Astrocyte of the spinal cord (primary cell): ENCODE measurements at places on chromosomes 16 and 17.
A peak's percentile ranks its signal among the peaks of the same experiment; 100 is the strongest.

DNA sequence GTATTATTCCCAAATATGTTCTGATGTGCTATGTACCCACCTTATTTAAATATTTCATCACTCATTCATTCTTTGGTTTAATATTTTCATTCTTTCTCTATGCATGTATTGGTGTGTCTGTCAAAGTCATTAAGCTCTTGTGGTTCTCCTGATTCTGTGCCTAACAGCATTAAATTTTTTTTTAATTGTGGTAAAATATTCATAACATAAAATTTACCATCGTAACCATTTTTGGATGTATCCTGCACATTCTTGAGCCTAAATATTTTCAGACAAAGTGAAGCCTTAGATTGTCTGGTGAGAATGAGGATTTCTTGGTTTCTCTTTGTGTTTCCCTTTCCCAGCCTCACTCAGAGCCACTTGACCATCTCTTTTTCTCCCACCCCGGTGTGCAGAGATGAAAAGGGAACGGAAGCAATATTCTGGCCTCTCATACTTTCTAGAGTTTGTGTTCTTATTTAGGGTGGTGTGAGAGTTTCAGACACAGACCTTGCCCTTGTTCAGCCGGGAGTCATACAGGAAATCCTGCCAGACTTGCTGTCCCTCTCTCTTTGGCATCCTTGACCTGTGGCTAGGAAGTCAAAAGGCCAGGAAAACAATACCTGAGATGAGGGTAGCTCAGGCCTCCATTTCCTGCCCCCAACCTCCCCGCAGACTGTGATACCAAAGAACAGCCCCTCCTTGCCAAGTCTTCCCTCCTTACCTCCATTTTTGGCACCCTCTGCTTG, 4.9 kb downstream of the CCL5 start:
- DNase-seq = no peak

- DNase-seq = no peak
These were observed 269.3 kb upstream of the TBX2 start for GRCh38 chr17:61130330-61130729.

GRCh38 chr17:7750321-7750821, 32.8 kb downstream of the DNAH2 start:
- peak; percentile 90 for DNase-seq

DNA sequence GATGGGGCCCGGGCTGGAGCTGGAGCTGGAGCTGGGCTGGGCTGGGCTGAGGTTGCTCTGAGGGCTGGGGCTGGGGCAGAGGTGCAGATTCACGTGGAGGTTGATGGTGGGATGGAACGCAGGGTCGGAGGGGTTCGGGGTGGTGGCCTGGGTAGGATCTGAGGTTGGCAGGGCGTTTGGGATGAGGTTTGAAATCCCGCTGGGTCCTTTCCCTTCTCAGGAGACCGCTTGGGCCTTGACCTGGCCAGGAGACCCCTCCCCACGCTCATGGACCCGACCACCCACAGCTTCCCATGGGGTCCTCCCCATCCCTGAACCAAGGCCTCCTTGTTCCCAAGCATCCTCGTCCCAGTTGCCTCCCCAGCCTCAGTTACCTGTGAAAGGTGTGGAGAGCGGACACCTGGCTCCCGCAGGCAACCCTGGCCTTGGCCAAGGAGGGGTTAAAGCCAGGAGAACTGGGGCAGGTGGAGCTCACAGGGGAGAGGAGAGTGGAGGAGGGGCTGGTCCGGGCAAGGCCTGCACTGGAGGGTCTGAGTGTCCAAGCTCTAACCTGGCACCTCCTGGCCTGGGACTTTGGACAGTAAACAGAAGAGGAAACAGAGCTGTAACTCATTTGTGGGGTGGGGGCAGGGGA, at the start of gene ASGR2:
Gene ASGR2, minus strand, starts transcription at position 582 of the 634 bp plus-strand sequence. CDS start 582 bp downstream, outside the sequence.
- no peak for DNase-seq

- no peak for DNase-seq
These were observed 11.9 kb upstream of the ASGR1 start for GRCh38 chr17:7191069-7191468.

- DNase-seq = peak; percentile 83
These were observed 62.6 kb downstream of the TUBD1 start for GRCh38 chr17:59830007-59830630.

GRCh38 chr16:81469710-81470535, 25.3 kb downstream of the CMIP start:
- DNase-seq = peak; percentile 44

DNA sequence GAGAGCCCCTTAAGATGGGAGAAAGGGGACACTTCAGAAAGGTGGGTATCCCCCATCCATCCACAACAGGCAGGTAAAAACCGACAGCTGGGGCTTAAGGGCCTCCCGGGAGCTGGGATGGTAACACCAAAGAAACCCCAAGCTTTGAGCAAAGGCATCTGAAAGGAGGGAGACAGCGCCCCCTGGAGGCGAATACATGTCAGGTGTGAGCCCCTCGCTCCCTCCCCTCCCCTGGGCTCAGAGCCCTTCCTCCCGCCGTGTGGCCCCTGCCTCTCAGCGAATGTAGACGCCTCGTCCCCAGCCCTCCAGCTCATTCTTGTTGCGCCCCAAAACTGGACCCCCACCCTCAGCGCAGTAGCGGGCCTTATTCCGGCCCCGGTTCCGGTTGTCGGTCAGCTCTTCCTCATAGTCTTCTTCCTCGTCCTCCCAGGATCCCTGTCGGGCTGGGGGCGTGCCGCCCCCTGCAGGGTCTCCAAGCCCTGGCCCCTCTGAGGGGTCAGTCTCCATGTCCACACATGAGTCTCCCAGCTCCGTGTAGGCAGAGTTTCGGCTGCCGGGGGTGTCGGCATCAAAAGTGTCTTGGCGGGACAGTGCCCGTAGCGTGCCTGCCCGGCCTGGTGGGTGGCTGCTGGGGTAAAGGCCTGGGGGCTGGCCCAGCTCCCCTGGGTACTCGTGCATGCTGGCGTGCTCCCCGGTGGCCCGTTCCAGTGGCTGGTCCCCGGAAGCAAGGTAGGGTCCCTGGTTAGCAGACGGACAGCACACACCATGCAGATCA, 9.1 kb upstream of the ARL5C start:
- peak; percentile 49 for DNase-seq

DNA sequence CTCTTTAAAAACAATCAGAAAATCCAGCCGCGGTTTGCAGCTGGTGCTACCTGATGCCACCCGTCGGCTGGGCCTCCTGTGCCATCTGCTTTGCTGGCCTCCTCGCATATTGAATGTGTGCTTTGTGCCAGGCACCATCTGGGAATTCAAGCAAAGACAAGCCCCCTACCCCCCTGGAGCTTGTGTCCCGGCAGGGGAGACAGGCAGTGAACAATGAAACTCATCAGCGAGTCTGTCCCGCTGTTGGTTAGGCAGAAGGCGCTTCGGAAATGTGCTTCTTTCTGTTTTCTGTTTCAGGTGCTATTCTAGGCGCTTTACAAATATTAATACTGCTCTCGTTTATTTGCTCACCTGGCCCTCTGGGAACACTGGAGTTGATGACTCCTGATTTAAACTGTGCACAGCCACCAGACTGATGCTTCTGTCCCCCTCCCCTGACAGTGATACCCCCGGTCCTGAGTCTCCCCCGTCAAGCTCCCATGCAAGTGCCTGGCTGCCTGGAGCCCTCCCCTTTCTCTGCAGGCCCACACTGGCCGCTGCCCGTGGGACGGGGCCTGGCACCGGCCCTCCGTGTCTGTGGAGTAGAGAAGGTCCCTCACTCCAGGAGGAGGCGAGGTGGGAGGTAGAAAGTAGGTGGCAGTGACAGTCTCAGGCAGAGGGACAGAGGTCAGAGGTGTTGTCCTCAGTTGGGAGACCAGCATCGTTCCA, 126.1 kb upstream of the PLCG2 start:
- no peak for DNase-seq

GRCh38 chr17:76154292-76154691, 13.2 kb upstream of the FOXJ1 start:
- no peak for DNase-seq

- no peak for DNase-seq
These were observed 11.2 kb downstream of the PIK3R5 start for GRCh38 chr17:8954339-8954738.

- no peak for DNase-seq
These were observed 87.7 kb downstream of the RMI2 start for GRCh38 chr16:11432856-11433395.

DNA sequence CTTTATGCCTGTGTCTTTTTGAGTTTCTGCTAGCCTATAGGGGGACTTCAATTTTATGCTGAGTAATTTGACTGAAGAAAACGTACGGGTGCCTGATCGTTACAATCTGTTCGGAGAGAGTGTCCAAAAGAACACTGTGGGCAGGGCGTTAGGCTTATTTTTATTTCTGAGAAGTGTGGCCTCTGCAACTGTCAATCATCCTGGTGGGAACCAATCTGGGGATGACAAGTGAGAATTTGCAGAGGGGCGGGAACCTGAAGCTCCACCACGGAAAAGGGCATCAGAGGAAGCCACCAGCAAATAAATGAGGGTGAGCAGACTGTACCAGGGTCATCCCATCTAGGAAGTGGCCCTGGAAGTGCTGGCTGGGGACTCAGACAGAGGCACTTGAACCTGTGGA, 12.0 kb upstream of the CDYL2 start:
- no peak for DNase-seq

- DNase-seq = peak; percentile 84
These were observed 6.6 kb downstream of the CDC42EP4 start for GRCh38 chr17:73304971-73305812.

DNA sequence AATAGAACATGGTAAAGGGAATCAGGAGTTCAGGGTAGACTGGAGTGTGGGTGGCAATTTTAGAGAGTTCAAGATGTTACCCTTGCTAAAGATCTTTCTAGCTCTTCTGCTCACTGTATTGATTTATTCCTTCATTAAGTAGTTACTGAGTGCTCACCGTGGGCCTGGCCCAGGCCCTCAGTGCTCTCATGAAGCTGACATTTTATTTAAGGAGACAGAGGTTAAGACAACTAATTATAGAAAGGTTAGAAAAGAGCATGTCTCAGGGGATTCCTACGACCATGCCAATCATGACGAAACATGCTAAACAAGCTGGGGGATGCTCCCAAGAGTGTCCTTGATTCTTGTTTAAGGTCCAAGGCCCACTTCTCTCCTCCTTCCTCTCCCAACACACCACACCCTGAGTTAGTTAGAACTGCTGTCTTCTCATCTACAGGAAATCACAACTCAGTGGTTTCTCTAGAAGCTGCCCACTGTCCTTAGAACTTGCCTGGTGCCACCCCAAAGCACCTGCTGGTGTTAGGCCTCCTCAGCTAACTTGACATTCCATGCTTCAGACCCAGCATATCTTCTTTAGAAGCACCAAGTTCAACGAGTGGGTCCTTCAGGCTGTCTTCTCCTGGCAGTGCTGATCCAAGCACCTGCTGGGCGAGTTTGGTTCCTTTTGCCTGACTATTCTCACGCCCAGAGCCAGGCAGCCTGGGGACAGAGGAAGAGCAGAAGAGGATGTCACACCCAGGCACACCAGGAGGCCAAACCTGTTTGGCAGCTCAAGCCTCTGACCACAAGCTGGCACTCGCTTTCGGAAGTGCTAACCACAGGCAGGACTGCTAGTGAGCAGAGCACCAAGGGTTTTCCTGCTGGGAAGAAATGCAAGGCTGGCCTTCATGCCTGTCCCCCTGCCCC, 79.0 kb downstream of the GAS7 start:
- no peak for DNase-seq

GRCh38 chr16:68776821-68777485, 39.9 kb downstream of the CDH1 start:
- peak; percentile 47 for DNase-seq

- no peak for DNase-seq
These were observed 7.1 kb upstream of the MVD start for GRCh38 chr16:88669980-88670379.

DNA sequence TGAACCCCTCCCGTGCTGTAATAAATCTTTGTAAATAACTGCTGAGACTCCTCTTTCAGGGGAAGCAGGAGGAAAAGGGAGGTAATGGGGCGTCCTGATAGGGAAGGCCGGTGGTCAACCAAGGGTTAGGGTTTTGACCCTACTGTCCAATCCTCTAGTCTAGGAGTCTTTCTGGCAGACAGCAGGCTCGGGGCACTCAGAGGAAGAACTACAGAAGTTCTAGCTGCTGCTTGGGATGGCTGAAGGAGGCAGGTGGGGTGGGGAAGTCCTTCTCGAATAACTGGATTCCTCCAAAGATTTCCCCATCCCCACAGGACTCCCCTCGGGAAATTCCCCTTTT, 387 bp upstream of the STARD3 start:
- DNase-seq = peak; percentile 29

DNA sequence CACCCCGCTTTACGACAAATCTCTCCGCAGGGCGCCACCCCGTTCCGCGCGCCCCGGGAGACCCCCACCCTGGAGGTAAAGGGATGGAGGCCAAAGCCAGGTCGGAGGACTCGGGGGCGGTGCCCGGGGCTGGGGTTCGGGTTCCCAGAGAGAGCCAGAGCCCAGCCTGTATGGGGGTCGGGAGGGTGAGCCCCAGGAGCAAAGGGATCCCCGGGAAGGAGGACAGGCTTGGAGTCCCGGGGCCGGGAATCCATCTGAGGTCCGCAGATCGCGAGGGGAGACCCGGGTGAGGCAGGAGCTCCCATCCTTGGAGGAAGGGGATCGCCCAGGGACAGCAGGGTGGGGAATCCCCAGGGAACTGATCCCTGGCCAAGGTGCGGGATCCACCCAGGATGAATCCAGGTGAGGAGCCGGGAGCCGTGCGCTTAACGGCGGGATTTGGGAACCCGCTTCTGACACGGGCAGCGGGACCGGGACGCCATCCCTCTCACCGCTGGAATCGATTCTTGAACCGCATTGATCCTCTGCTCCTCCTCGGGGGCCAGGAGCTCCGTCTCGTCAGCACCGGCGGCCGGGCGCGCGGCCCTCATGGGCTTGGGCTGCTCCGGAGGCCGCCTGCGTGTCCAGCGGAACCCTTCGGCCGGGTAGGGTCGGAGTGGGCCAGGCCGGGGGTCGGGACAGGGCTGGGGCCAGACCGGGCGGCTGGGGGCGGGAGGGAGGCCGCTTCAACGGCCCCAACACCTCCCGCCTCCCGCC, at the start of gene MMD:
Gene MMD, minus strand, starts transcription at position 657 of the 756 bp plus-strand sequence. Its CDS starts 140 bp downstream, at position 517.
- DNase-seq = no peak

DNA sequence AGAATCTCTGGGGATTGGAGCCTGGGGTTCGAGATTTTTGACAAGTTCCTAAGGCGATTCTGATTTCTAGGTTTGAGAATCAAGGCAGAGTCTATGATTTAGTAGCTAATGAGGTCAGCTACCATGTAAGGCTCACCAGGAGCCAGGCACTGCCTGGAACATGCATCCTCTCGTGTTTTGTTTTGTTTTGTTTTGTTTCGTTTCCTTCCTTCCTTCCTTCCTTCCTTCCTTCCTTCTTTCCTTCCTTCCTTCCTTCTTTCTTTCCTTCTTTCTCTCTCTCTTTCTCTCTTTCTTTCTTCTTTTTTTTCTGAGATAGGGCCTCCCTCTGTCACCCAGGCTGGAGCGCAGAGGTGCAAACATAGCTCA, 39.1 kb downstream of the SRCIN1 start:
- DNase-seq = no peak
